ENCODE measurements at places on chromosomes 2 and 18.

GRCh38 chr2:66414896-66415295, 20.0 kb upstream of the MEIS1 start:
- no peak for DNase-seq

DNA sequence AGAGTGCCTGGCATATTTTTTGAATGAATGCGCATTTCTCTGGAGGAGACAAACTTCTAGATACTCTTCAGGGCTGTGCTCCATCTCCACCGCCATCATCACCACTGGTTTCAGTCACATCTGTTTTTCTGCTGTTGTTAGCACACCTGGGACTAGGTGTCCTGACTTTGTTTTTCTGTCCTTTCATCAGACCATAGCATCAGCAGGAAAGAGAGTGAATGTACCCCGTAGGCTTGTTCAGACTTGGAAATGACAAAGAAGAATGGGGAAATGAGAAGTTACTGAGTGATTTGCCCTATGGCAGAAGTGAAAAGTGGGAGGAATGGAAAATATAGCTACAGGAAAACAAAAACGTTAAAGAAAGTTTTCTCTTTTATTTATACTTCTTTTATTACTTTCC, 965.2 kb upstream of the FANCL start:
- DNase-seq: no peak

GRCh38 chr2:101185656-101186055, 34.5 kb upstream of the TBC1D8 start:
- no peak for DNase-seq

DNA sequence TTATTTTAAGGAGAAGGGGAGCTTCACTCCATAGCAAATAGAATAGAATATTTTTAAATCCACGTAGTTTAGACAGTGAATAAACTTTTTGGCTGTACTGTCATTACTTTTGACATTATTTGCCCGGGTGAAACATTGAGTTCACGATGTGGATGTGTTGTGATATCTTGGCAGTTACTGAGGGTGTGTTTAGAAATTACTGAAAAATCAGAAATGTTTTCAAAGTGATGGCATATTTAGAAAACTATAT, 769 bp upstream of the FAM98A start:
- DNase-seq: no peak

DNA sequence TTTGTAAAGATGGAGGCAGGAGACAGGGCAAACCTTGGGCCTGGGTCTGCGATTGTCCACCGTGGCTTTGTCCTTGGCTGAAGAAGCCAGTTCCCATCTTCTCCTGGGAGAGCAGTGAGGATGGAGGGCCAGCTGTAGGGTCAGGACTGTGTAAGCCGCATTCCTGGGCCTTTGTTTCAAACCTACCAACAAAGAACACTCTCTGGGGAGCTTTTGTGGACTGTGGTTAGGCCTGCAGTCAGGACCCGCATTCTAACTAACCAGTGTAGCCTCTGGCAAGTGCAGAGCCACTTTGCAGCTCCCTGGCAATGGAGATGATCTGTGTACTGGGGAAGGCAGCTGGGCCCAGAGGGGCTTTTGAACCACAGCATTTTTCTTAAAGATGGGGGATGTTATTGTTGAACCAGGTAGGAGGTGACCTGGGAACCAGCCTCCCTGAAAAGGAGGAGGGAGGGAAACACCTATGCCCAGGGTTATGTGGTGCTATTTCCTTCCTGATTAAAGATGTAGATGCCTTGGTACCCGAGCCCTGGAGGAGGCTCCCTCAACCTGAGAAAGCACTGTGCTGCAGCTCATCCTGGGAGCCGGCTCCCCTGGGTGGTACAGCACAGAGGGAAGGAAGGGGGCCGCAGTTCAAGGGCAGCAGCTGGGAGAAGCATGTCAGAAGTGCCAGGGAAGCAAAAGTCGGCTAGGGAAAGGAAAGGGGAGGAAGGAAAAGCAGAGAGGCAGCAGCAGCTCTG, 12.7 kb upstream of the SMAD4 start:
- no peak for DNase-seq

DNA sequence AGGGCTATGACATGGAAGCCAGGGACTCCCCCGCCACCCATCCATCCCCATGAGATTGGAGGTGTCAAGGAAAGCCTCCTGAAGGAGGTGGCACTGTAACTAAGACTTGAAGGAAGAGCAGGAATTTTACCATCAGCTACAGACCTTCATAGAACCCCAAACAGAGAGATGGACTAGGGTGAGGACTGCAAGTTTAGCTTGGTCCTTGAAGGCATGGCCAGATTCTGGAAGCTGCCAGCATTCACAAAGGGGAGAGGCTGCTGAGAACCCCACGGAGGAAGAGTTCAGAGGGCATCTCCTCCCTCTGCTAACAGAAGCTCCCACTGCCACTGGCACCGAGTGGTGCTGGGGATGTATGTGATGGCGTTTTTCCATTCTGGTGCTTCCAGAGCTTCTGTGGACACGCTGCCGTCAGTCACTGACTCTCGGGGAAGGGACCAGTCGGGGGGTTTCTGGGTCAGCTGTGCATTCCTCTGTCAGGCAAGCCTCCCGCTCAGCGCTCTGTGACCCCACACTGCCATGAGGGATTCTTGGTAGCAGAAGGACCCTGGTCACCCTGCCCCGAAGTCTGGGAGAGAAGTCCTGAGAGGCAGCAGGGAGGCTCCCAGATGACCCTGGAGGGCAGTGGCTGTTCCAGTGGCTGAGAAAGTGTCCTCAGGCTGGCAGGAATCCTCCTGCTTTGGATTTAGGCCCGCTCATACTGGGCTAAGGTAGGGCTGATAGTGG, 18.1 kb downstream of the TMEM185B start:
- no peak for DNase-seq

DNA sequence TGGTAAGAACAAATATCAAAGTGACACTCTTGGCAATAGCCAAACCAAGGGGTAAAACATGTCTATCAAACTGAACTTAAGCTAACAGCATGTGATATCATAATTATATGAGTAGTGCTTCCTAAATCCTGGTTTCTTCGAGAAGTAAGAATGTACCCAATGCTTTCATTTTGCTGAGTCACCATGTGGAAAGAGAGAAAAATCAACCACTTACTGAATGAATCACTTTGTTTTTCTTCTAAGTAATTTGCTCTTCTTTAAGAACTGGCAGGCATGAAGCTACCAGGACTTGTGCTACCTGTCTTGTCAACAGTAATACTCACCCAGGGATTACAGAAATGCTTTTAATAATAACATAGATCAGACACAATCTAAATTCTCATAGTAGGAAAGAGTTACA, 19.0 kb upstream of the DUSP19 start:
- no peak for DNase-seq

- no peak for DNase-seq
Observed at GRCh38 chr2:103809415-103809814, 1044.5 kb upstream of the POU3F3 start.

DNA sequence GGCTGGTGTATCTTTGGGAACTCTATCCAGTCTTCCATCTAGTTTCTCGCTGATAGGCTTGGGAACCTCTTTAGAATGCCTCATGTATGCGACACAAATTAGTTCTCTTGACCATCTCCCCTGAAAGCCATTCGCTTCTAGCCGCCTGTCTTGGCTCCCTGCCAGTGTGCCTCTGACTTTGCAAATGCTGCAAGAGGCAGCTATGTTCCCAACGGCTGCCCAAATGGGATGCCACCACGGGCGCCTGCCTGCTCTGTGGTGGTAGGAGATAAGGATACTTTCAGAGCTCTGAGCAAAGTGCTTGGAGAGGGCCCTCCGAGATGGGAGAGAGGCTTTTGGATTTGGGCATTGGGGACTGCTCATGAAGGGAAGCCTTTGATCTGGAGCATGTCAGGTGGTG, 77.7 kb upstream of the IGFBP5 start:
- no peak for DNase-seq

GRCh38 chr2:159399716-159400415, 113.4 kb upstream of the WDSUB1 start:
- no peak for DNase-seq

GRCh38 chr2:69113627-69114026, 100.6 kb downstream of the ANTXR1 start:
- DNase-seq: no peak

DNA sequence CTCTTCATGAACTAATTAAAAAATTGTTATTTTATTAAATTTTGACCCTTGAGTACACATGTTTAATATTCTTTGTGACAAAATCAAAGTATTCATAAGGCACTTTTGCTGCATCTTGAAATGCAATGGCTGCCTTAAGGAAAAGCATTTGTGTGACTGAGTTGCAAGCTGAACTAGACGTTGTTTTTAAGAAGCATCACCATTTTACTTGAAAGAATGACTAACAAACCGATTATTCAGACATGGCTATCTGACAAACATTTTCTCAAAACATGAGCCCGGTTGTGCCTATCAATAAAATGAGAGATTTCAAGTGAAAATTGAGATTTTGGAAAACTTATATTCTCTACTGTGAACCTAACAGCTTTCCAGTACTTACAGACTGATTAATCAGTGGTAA, 2.8 kb downstream of the GCFC2 start:
- no peak for DNase-seq

- DNase-seq: no peak
Observed at GRCh38 chr2:226661789-226662545, 137.7 kb downstream of the IRS1 start.

- DNase-seq: no peak
Observed at GRCh38 chr2:118371515-118371914, 283.2 kb downstream of the INSIG2 start.

DNA sequence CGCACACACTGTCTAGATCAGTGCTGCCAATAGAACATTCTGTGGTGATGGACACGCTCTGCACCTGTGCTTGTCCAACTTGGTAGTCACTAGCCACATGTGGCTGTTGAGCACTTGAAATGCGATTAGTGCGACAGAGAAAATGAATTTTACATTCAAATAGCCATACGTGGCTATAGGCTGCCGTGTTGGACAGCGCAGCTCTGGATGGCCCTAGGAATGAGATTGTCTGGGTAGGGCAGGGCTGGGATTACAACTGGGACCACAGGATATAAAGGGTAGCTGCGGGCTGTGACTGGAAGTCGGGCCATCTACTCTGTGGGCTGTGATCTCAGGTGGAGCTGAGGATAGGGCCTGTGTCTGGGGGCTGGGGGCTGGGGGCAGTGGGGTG, 5.2 kb downstream of the ASIC4 start:
- no peak for DNase-seq

DNA sequence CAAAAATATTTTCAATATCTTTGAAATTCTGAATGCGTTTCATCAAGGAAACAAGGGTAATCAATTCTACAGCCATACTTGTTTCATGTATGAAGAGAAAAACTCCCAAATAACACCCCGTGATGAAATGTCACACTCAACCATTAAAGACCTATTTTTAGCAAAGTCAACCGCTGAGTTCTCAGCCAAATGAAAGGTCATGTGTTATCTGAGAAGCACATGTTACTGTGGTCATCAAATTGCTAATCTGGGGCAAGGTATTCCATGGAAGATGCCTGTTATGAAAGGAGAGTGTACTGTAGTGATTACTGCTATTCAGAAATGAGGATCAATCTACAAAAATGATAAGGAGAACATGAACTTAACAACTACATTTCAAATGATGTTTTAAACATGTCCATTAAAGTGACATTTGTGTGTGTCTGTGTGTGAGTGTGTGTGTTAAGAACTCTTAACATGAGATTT, 126.7 kb downstream of the BCL2 start:
- DNase-seq: peak; percentile 53

DNA sequence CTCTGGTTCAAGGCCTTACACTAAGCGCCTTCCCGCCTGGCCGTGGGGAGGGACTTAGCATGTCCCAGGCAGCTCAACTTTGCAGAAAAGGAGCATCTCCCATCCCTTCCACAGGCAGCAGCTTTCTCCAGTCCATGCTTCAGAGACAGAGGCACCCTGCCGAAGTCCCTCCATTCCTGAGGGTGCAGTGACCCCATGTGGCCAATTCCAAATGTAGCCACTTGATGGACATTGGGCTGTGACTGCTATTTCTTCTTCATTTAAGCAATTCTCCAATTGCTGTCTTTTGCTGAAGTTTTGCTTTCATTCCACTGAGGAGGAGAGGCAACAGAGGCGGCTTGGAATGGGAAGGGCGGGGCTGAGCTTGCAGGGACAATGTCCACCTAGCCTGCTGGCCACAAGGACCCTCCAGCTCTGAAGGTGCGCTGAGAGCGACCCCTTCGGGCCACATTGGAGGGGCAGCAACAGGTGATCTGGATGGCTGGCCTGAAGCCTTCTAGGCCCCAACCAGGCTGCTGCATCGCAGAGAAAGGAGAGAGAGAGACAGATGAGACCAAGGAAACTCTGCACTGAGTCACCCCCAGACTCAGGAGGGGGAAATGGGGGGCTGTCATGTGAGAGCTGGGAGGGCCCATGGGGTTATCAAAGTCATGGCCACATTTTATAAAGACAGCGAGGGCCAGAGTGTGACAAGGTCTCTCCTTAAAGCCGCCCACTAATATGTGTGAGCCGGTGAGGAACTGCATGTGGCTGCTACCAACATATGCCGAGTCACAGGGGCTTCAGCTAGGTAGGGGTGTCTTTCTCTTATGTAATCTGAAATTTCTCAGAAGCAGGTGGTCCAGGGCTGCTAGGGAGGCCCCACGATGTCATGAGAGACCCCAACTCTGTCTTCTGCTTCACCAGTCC, 61.3 kb downstream of the LONRF2 start:
- DNase-seq: no peak

- no peak for DNase-seq
Observed at GRCh38 chr2:186696290-186696689, 2.4 kb downstream of the FAM171B start.

GRCh38 chr2:106695919-106696318, 190.0 kb downstream of the ST6GAL2 start:
- no peak for DNase-seq

DNA sequence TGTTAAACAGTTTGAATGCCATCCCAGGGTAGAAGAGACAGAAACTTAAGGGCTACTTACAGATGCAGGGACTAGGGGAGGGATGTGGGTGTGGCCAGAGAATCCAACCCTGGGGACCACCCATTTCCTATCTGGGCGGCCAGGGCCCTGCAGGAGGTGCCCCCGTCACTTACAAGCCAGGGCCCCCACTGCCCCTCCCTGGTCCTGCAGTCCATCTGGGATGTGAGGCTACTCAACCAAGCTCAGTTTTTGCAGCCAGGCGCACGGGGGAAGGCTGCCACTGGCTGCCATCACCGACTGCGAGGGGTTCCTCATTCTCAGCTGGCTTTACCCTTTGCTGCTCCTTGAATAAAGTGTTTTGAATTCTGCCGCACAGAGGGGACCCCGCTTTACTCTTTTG, 42.1 kb downstream of the RRM2 start:
- DNase-seq: no peak

GRCh38 chr2:64359892-64360657, 93.9 kb upstream of the LGALSL start:
- DNase-seq: peak; percentile 22

DNA sequence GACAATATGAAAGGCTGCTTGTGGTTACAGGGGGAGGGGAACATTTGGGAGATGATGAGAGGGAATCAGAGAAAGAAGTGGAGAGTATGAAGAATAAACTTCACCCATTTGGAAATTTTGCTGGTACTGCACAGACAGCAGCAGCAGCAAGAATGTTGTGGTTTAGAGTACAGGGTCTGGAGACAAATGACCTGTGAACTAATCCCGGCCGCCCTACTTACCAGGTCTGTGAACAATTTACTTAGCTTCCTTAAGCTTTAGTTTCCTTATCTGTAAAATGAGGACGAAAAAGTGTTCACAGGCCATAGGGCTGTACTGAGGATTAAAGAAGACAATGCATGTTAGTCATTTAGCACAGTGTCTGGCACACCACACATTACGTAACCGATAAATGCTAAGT, 685.4 kb upstream of the CELF4 start:
- no peak for DNase-seq

- DNase-seq: no peak
Observed at GRCh38 chr2:241017228-241017940, 19.0 kb downstream of the SNED1 start.

Data from GM12864 (cell line).